Right atrium auricular region (tissue), 2 donors: ENCODE measurements at places on chromosomes 2 and 18. TPM values are rescaled to one million over a fixed set of nuclear protein-coding genes. Genes with fewer than 3 reads are reported as not detected.
A peak's percentile ranks its signal among the peaks of the same experiment; 100 is the strongest.

DNA sequence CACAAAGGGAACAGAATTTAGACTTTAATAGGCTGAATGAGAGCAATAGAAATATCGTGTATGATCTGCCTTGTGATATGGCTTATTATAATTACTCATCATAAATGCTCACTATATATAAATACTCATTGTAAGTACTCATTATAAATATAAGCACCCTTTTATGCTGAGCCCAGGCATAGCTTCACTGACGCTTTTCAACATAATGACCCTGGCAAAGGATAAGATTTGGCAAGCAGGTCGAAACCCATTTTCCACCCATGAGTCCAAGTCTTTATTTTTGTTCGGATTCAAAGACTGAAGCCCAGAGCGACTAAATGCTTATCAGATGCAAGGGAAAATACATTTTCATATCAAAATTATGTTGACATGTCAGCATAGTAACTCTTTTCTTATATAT, 500.4 kb downstream of the SLC4A3 start:
- H3K36me3 ChIP-seq = no peaks in the 10 kb centered on the region
- H3K4me3 ChIP-seq = no peak overlapping the region
- H3K27me3 ChIP-seq = no peaks in the 10 kb centered on the region
- DNase-seq = no peak
- no peak overlapping the region for H3K27ac ChIP-seq

The UGT1A7 gene
- total RNA-seq = not detected

DNA sequence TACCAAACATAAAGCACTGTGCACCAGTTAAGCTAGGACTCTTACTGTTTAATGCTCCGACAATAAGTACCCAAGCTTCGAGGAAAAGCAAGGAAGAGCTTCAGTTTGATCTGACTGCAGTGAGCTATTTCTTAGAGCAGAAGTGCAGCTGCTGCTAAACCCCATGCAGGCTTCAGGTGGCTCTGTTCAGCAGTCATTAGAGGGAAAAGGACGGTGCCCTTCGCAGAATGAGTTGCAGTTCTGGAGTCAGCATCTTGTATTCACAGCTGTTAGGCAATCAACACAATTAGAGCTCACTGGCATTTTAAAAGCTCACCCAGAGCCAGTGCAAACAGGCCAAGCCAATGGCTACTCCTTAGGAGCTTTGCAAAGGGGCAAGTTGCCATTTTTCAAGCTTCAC, 1.5 kb upstream of the CERKL start:
- H3K4me1 ChIP-seq = no peaks in the 10 kb centered on the region
- H3K4me3 ChIP-seq = no peak overlapping the region
- H3K36me3 ChIP-seq = no peaks in the 10 kb centered on the region
- no peak overlapping the region for H3K27ac ChIP-seq
- H3K27me3 ChIP-seq = no peaks in the 10 kb centered on the region

The ZAP70 gene
- total RNA-seq = 0.86 TPM

GRCh38 chr2:190877436-190877835, 3.2 kb upstream of the GLS start:
- H3K36me3 ChIP-seq = no peaks in the 10 kb centered on the region
- H3K27ac ChIP-seq = peak overlapping the region; percentile 95
- no peaks in the 10 kb centered on the region for H3K4me1 ChIP-seq
- H3K27me3 ChIP-seq = no peaks in the 10 kb centered on the region
- no peak for DNase-seq

GRCh38 chr2:222835143-222835822, 25.6 kb upstream of the ACSL3 start:
- no peak overlapping the region for H3K27ac ChIP-seq
- no peak overlapping the region for H3K4me3 ChIP-seq
- no peak for DNase-seq
- H3K36me3 ChIP-seq = no peaks in the 10 kb centered on the region

DNA sequence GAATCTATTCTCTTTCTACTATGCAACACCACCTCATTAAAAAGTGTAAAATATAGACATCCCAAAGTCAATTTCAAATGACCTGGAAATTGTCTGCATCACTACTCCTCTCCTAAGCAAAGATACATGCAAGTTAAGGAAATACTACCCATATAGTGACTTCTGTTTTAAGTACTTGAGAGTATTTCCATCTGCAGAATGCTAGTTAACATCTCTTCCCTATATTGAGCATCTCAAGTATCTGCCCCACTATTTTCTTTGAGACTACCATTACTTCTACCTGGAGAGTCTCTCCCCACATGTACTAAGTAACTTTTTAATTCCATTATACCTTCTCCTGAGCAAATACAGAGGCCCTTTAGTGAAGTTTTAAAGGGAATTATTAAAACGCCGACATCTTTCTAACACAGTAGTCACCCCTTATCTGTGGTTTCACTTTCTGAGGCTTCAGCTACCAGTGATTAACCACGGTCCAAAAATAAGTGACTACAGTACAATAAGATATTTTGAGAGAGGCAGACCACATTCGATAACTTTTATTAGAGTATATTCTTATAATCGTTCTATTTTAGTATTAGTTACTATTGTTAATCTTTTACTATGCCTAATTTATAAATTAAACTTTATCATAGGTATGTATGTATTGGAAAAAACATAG, 21.8 kb downstream of the CWC22 start:
- H3K4me3 ChIP-seq = no peak overlapping the region
- H3K27me3 ChIP-seq = no peaks in the 10 kb centered on the region
- peaks cover 49% of the 10 kb centered on the region for H3K36me3 ChIP-seq
- DNase-seq = no peak

DNA sequence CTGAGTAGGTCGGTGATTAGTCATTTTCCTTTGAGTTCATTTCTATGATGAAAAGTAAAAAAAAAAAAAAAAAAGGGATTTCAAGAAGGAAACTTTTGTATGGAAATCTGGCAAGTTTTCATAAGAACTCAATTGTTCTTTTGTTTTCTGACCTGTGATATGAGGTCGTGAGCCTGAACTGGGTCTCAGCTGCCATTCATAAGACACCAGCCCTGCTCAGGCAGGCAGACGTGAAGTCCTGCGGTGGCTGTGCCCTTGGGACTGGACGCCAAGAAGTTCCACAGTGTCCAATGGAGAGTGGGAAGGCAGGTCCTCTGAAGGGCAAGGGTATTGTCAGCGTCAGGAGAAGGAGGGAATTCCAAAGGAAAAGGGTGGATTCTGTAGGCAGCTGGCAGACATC, 183.9 kb downstream of the NCK2 start:
- no peak overlapping the region for H3K4me3 ChIP-seq
- no peaks in the 10 kb centered on the region for H3K27me3 ChIP-seq
- no peaks in the 10 kb centered on the region for H3K36me3 ChIP-seq
- H3K27ac ChIP-seq = no peak overlapping the region
- no peaks in the 10 kb centered on the region for H3K4me1 ChIP-seq

DNA sequence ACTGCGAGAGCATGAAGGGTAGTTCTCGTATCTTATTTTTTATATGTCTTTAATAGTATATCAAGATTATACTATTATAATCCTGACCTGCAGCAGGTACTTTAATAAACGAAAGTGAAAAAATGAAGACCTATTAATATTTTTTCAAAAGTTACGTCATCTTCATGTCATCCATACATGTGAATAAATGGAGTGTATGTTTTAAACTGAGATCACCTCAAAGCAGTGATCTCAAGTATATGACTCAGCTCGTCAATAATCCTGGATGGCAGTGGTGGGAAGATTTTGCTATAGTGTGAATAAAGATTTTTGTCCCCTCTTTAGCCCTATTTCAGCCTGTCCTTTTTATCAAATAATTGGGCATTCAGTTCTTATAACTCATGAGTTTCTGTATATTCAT, 166.3 kb upstream of the FBXO11 start:
- H3K27me3 ChIP-seq = no peaks in the 10 kb centered on the region
- DNase-seq = no peak
- H3K36me3 ChIP-seq = no peaks in the 10 kb centered on the region
- H3K4me1 ChIP-seq = no peaks in the 10 kb centered on the region
- no peak overlapping the region for H3K4me3 ChIP-seq

GRCh38 chr18:5983488-5983887, 88.2 kb upstream of the TMEM200C start:
- no peak overlapping the region for H3K27ac ChIP-seq
- H3K4me1 ChIP-seq = no peaks in the 10 kb centered on the region
- no peak overlapping the region for H3K4me3 ChIP-seq
- H3K36me3 ChIP-seq = no peaks in the 10 kb centered on the region

- H3K4me1 ChIP-seq = no peaks in the 10 kb centered on the region
- H3K4me3 ChIP-seq = no peak overlapping the region
- H3K27ac ChIP-seq = peak overlapping the region; percentile 66
- no peak for DNase-seq
- H3K36me3 ChIP-seq = no peaks in the 10 kb centered on the region
Observed at GRCh38 chr2:28102455-28102874, 211.9 kb downstream of the BABAM2 start.

DNA sequence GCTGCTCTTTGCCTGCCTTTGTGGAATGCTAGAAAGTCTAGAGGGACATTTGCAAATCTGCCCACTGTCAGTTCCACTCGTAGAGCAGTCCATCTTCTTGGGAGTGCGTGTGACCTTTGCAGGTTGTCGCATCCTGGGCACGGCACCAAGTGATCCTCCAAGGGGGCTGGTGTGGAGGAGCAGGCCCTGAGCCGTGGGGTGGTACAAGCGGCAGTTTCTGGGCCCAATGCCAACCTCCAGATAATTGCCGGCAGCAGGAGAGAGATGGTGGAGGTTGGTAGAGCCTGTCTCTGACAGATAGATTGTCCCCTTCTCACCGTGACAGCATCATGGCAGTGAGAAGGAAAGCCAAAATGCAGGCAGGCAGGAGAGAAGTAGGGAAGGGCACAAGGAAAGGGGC, 150.7 kb upstream of the SLC14A2 start:
- no peak overlapping the region for H3K4me3 ChIP-seq
- H3K4me1 ChIP-seq = no peaks in the 10 kb centered on the region
- no peaks in the 10 kb centered on the region for H3K27me3 ChIP-seq
- no peak overlapping the region for H3K27ac ChIP-seq

DNA sequence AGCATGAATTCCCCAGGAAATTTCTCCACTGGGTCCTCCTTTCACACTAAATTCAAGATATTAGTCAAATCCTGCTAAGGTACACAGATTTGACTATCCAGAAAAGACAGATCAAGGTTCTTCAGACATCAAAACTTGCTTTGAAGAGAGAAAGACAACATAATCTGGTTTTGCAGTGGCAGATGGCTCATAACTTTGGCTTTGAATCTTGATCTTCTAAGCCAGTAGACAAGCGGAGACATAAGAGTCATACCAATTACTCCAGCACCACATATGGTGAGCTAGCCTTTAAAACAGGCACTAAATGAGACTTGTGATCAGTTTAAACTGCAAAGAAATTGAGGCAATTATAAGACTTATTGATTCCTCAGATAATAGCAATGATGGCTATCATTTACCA, 29.3 kb downstream of the PDE11A start:
- no peak for DNase-seq
- H3K27me3 ChIP-seq = no peaks in the 10 kb centered on the region
- H3K27ac ChIP-seq = no peak overlapping the region
- H3K4me3 ChIP-seq = no peak overlapping the region
- H3K4me1 ChIP-seq = no peaks in the 10 kb centered on the region

The LAMA3 gene
- total RNA-seq = 5.0 TPM

- DNase-seq = no peak
- no peaks in the 10 kb centered on the region for H3K36me3 ChIP-seq
- H3K4me1 ChIP-seq = no peaks in the 10 kb centered on the region
- H3K4me3 ChIP-seq = no peak overlapping the region
- H3K27ac ChIP-seq = no peak overlapping the region
Observed at GRCh38 chr2:32663864-32664263, 36.0 kb downstream of the TTC27 start.

DNA sequence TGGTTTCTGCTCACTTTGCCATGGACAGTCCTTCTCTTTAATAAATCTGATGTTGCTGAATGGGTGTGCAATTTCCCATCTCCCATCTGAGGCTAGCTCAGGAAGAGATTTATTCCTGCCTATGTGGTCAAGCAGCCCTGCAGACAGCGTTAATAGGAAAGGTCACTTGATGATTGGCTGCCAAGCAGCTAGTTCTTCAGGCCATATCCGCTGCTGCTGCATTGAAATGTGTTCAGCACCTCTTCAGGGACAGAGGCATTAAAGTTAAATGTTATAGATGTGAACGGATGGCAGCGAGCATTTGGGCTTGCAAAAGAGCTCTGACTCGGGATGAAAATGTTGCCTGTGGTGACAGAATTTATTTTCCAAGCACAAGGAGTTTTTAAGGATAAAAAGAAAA, 474.2 kb downstream of the PIK3C3 start:
- no peaks in the 10 kb centered on the region for H3K27me3 ChIP-seq
- no peak for DNase-seq
- no peak overlapping the region for H3K4me3 ChIP-seq
- no peaks in the 10 kb centered on the region for H3K4me1 ChIP-seq
- H3K36me3 ChIP-seq = no peaks in the 10 kb centered on the region
- H3K27ac ChIP-seq = no peak overlapping the region

DNA sequence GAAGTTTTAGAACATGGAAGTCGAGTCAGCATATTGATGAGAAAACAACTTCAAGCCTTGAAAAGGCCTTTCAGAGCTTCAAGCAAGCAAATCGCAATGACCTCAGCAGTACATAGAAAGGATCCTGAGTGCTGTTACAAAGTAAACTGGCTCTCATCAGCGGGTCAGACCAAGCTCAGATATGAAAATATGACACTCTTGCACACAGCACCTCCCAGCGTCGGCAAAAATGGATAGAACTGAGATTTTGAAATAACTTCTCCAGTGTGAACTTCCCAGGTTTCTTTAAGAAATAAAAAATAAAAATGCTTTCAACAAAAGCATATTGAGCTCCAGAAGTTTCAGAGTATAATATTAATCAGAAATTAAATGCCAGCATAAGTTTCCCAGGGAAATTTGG, 296.9 kb downstream of the FBXO15 start:
- no peak overlapping the region for H3K27ac ChIP-seq
- no peak for DNase-seq
- no peak overlapping the region for H3K4me3 ChIP-seq
- H3K36me3 ChIP-seq = no peaks in the 10 kb centered on the region

- no peak overlapping the region for H3K27ac ChIP-seq
- peak; percentile 44 for DNase-seq
- H3K4me1 ChIP-seq = no peaks in the 10 kb centered on the region
Observed at GRCh38 chr2:113133704-113134598, 6.6 kb downstream of the IL1RN start.

The MALT1 gene
- total RNA-seq = 10.9 TPM

The HOXD13 gene
- not detected for total RNA-seq

DNA sequence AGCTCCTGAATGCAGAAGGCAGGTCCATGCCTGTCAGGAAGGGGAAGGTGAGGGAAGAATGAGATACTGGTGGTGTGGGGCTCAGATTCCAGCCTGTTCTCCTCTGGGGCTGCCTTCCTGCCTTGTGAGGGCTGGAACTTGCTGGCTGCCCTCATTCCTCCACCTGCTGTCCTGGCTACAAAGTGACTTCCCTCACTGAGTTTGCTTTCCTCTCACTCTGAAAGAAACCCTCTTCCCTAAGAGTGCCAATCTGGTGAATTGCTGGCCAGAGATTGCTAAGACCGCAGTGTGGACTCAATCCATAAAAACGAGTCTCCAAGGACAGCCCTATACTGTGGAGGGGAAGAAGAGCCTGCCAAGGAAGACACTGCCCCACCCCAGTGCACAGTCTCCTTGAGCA, 664.4 kb upstream of the HS6ST1 start:
- H3K27ac ChIP-seq = no peak overlapping the region
- H3K27me3 ChIP-seq = no peaks in the 10 kb centered on the region
- H3K4me3 ChIP-seq = no peak overlapping the region
